CD8-positive, alpha-beta memory T cell (primary cell): ENCODE measurements at places on chromosomes 16 and 17. TPM values are rescaled to one million over a fixed set of nuclear protein-coding genes. Genes with fewer than 3 reads are reported as not detected.

- no peak overlapping the region for H3K27ac ChIP-seq
- no peaks in the 10 kb centered on the region for H3K27me3 ChIP-seq
- H3K36me3 ChIP-seq: peaks cover 6% of the 10 kb centered on the region
- H3K4me3 ChIP-seq: no peak overlapping the region
- DNase-seq: no peak
- H3K4me1 ChIP-seq: peaks cover 6% of the 10 kb centered on the region
Measured at GRCh38 chr17:4849011-4849536, 15.9 kb downstream of the MINK1 start.

GRCh38 chr17:16905593-16906191, 66.2 kb downstream of the TNFRSF13B start:
- H3K4me3 ChIP-seq: no peak overlapping the region
- no peaks in the 10 kb centered on the region for H3K36me3 ChIP-seq
- DNase-seq: no peak

- H3K4me3 ChIP-seq: no peak overlapping the region
- H3K27ac ChIP-seq: no peak overlapping the region
- H3K4me1 ChIP-seq: no peaks in the 10 kb centered on the region
- DNase-seq: no peak
Measured at GRCh38 chr16:80457871-80458270, 82.9 kb upstream of the DYNLRB2 start.

GRCh38 chr16:54241525-54241924, 45.1 kb downstream of the IRX3 start:
- H3K4me1 ChIP-seq: no peaks in the 10 kb centered on the region
- no peak overlapping the region for H3K27ac ChIP-seq
- no peaks in the 10 kb centered on the region for H3K36me3 ChIP-seq
- no peak for DNase-seq
- H3K4me3 ChIP-seq: no peak overlapping the region

GRCh38 chr17:51387986-51388385, 127.6 kb downstream of the UTP18 start:
- no peak for DNase-seq
- H3K4me1 ChIP-seq: no peaks in the 10 kb centered on the region
- no peaks in the 10 kb centered on the region for H3K27me3 ChIP-seq
- H3K36me3 ChIP-seq: no peaks in the 10 kb centered on the region

GRCh38 chr17:55496094-55496881, 15.0 kb downstream of the SMIM36 start:
- no peaks in the 10 kb centered on the region for H3K4me1 ChIP-seq
- no peak overlapping the region for H3K27ac ChIP-seq
- no peak overlapping the region for H3K4me3 ChIP-seq
- no peaks in the 10 kb centered on the region for H3K27me3 ChIP-seq
- H3K36me3 ChIP-seq: no peaks in the 10 kb centered on the region

DNA sequence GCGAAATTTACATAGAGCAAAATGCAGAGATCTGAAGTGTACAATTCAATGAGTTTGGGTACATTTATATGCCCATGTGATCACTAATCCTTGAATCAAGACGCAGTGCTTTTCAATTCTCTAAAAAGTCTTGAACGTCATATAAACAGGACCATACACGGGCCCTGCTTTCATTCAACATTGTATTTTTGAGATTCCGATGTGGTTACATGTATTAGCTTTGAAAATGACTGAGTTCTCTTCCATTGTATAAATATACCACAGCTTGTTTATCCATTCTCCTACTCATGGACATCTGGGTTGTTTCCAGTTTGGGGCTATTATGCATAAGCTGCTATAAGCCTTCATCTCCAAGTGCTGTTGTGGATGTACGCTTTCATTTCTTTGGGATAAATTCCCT, 45.5 kb downstream of the ZCCHC14 start:
- no peak for DNase-seq
- H3K36me3 ChIP-seq: no peaks in the 10 kb centered on the region
- no peaks in the 10 kb centered on the region for H3K27me3 ChIP-seq
- no peak overlapping the region for H3K4me3 ChIP-seq

The TMC7 gene
- total RNA-seq: not detected

The GDPD3 gene
- 4.7 TPM for total RNA-seq

The IL34 gene
- not detected for total RNA-seq

The ABCC12 gene
- total RNA-seq: not detected
